ENCODE measurements at places on chromosomes 2 and 18. TPM values are rescaled to one million over a fixed set of nuclear protein-coding genes. Genes with fewer than 3 reads are reported as not detected.
A peak's percentile ranks its signal among the peaks of the same experiment; 100 is the strongest.

The ALPP gene
- 8.5 TPM for total RNA-seq

DNA sequence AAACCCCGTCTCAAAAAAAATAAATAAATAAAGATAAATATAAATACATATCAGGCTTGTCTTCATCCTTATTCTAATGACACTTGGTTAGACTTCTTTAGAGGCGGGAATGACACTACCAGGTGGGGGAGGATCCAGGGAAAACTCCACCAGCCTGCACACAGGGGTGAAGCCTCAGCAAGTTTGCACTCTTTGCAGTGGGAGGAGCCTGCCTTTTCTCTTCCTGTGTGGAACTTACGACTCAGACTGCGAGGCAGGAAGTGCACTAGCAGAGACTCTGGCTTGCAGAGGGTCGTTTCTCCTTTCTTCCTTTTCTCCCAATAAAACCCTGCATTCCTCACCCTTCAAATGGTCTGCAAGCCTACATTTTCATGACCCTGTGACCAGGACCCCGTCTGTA lies 153.6 kb upstream of the CBLN2 start:
- DNase-seq, result no peak
- no peak overlapping the region for H3K4me3 ChIP-seq
- no peak overlapping the region for H3K27ac ChIP-seq
- no peaks in the 10 kb centered on the region for H3K4me1 ChIP-seq

- no peaks in the 10 kb centered on the region for H3K27me3 ChIP-seq
- H3K27ac ChIP-seq, result no peak overlapping the region
- DNase-seq, result no peak
These were observed 750.5 kb downstream of the LRP1B start for GRCh38 chr2:141380008-141380979.

DNA sequence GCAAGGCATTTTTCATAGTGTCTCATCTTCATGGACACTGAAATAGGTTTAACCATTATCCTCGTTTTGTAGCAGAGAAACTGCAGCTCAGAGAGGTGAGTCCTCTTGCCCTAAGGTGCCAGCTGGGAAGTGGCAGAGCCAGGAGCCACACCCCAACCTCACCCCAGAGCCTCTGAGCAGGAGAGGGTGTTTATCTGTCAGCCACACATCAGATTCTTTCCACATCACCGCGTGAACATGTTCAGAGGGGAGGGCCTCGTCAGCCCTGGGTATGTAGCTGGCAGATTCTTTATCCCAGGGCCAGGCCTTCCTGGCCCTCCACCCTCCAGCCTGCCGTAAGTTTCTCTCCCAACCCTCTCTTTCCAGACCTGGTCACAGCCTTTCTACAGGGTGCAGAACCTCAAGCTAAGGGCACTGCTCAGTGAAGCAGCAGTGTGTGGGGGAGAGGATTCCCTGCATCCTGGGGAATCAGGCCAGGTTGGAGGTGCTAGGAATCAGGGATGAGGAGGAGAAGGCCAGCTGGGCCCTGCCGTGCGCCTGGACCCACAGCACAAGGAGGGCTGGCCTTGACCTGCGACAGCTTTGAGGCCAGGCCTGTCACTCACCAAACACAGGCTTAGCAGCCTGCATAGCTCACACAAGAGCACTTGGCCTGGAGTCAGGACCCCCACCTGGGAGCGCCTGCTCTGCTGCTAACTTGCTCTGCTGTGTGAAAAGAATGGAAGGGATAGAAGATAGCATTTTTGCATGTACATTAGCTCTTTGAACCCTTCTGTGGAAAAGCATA lies 111.3 kb upstream of the MCFD2 start:
- H3K27me3 ChIP-seq, result no peaks in the 10 kb centered on the region
- H3K36me3 ChIP-seq, result no peaks in the 10 kb centered on the region
- no peak for DNase-seq

DNA sequence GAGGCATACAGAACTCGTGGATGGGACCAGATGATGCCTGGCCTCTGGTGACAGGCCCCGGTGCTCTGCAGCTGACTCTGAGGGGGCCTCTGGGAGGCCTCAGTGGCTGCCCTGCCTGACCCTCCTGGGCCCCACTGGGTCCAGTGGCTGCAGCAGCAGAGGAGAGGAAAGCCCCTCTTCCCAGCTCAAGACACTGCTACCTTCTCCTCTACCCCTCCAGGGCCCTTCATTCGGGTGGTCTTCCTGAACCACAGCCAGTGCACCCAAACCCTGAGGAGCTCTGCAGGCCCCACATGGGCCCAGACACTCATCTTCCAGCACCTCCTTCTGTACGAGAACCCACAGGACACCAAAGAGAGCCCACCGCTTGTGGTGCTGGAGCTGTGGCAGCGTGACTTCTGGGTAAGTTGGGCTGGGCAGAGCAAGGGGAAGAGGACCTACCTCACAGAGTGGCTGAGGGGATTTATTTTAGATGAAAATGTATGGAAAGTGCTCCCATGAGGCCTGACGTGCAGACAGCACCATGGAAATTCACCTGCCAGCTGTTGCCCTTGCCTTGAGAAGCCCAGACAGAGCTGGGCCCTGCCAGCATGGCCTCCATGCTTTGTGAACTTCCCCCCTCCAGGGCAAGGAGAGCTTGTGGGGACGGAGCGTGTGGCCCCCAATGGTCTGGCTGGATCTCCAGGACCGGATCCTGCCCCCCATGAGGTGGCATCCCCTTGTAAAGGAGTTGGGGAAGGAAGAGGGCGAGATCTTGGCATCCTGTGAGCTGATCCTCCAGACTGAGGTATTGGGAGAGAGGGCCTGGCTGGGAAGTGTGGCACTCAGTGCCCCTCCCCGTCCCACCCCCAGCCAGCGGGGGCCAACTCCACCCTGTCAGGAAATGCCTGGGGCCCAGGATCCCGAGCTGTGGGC lies 46.3 kb downstream of the LMAN2L start:
- no peak overlapping the region for H3K27ac ChIP-seq
- no peaks in the 10 kb centered on the region for H3K36me3 ChIP-seq
- no peaks in the 10 kb centered on the region for H3K4me1 ChIP-seq
- H3K27me3 ChIP-seq, result no peaks in the 10 kb centered on the region
- no peak for DNase-seq

- DNase-seq, result peak; percentile 76
- peaks cover 12% of the 10 kb centered on the region for H3K4me1 ChIP-seq
- no peaks in the 10 kb centered on the region for H3K27me3 ChIP-seq
- H3K27ac ChIP-seq, result peak overlapping the region; percentile 78
- H3K36me3 ChIP-seq, result no peaks in the 10 kb centered on the region
These were observed 124.7 kb downstream of the CABLES1 start for GRCh38 chr18:23259701-23260681.

DNA sequence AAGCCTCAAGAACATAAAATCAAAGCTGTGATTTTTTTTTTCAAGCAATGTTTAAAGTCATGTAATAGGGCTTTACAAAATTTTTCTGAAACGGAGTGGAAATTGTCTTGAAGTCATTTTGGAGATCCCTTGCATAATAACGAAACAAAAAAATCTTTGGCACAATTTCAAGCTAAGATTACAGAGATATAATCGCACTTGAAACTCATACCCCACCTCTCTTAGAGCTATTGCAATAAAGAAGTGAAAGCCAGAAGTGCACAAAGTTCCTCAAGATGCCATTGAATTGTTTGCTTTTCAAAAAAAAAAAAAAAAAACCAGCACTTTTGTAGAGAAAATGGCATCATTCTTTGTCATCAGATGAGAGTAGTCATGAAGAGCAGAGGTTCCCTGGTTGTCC lies 152.3 kb downstream of the PAX3 start:
- no peaks in the 10 kb centered on the region for H3K27me3 ChIP-seq
- no peaks in the 10 kb centered on the region for H3K36me3 ChIP-seq
- H3K27ac ChIP-seq, result no peak overlapping the region
- no peak overlapping the region for H3K4me3 ChIP-seq
- DNase-seq, result no peak

GRCh38 chr2:28193630-28194403 lies 198.8 kb upstream of the FOSL2 start:
- H3K27me3 ChIP-seq, result no peaks in the 10 kb centered on the region
- no peak overlapping the region for H3K27ac ChIP-seq
- no peaks in the 10 kb centered on the region for H3K36me3 ChIP-seq
- DNase-seq, result no peak
- no peaks in the 10 kb centered on the region for H3K4me1 ChIP-seq
